ENCODE measurements at places on chromosomes 3 and 15.

GRCh38 chr15:46088486-46089445, 453.9 kb downstream of the SQOR start:
- peak; percentile 14 for DNase-seq

DNA sequence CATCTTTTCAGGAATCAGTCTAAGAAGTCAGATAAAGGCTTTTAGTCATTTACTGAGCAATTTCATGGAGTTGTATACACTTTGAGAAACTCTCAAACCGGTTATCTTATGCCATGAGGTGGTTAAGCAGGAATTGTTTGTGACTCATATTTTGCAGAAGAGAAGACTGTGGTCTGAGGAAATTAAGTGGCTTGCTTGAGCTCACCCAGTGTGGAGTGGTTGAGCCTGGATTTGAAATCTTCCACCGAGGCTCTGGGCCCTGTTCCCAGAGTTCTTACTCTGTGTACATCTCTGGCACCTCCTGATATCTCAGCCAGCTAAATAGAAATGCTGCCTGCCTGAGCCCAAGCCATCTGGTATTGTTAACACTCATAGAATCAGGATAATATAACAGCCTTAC, 37.8 kb upstream of the BCL6 start:
- DNase-seq = peak; percentile 12

DNA sequence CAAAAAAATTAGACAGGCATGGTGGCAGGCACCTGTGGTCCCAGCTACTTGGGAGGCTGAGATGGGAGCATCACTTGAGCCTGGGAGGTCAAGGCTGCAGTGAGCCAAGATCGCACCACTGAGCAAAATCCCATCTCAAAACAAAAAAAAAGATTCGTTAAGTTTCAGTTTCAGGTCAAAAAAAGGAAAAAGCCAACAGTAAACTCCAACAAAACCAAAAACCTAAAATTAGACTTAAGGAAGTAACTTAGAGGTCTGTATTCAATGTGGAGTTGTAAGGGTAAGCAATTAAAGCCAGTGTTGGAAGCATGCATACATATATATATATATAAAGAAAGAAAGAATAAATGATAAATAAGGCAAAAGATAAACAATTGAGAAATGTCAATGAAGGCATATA, 11.8 kb downstream of the KPNA1 start:
- peak; percentile 14 for DNase-seq

DNA sequence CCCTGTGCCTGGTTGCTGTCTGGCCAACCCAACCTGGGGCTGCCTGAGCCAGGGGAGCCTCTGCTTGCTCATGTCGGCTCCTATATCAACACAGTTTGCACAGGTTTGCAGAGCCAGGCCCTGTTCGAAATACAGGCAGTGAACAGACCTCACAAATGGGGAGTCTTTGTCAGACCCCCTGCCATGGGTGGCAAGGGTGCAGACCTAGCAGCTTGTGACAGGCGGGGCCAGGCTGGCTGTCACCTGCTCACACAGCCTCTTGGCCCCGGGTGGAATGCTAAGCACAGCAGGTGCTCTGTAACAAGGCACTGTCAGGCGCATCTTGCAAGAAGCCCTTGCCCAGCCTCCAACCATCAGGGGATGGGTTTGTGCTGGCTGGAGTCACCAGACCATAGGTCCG, 47.3 kb downstream of the BDH1 start:
- DNase-seq = no peak

DNA sequence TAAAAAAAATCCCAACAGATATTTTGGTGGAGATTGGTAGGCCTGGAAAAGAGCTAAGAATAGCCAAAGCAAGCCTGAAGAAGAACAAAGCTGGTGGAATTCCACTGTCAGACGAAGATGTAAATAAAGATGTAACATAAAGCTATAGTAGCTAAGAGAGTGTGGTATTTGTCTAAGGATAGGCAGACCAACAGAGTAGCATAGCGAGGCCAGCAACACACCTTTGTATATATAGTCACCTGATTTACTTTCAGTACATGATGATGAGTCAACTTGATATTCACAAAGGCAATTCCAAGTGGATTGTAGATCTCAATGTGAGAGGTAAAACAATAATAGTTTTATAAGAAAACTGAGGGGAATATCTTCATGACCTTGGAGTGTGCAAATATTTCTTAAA, 53.6 kb upstream of the SYN2 start:
- DNase-seq = no peak

DNA sequence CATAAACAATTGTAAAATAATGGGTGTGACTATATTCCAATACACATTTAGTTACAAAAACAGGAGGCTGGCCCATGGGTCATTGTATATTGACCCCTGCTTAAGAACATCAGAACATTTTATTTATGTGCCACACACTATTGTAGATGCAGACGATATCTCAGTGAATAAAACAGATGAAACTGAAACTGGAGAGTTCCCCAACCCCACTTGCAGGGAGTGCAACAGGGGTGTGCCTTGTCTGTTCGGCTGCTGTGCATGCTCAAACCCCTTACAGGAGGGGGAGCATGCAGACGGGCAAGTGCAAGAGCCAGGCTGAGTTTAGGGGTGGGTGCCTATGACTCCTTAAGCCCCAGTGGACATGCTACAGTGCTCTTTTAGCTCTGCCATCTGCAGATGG, 509.6 kb downstream of the IGSF11 start:
- no peak for DNase-seq

DNA sequence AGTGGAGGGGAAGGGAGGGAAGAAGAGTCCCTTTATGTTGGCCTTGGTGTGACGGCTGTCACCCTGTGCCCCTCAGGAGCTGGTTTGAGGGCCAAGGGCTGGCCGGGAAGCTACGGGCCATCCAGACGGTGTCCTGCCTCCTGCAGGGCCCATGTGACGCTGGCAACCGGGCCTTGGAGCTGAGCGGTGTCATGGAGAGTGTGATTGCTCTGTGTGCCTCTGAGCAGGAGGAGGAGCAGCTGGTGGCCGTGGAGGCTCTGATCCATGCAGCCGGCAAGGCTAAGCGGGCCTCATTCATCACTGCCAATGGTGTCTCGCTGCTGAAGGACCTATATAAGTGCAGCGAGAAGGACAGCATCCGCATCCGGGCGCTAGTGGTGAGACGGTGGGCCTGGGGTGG, 8.1 kb upstream of the RCCD1 start:
- DNase-seq = no peak

DNA sequence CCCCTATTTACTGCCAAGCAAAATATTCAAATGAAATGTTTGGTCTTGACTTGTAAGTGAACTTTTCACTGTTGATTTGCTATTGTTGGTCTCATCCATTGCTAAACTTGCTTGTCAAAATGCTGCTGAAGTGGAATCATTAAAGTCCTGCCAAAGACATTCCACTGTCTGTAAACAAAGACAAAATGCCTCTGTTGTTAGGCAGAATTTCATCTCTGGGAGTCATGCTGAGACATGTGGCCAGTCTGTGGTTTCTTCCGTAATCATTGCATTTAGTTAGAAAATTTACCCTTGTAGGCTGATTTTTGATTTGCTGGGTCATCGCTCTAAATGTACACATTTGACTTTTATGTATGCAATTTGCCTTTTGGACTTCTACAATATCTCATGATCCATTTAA, 577.7 kb downstream of the MECOM start:
- DNase-seq = peak; percentile 43

- no peak for DNase-seq
Observed at GRCh38 chr15:80730926-80731325, 35.8 kb downstream of the ABHD17C start.

DNA sequence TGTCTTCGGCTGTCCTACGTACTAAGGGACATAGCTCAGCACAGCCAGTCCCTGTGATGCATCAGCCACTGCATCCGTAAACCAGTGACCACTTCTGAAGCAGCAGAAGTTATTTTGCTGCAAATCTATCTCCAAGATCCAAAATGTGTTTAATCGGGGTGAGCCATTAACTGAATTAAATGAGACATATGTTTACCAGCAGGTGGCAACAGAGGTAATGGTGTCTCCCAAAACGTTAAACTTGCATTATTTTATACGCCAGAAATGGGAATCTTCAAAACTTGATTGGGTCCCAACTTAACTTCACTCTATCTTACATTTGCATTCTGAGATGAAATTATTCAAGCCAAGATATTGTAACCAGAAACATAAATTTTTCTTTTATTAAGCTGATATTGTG, 75.3 kb upstream of the BOC start:
- DNase-seq = no peak

GRCh38 chr15:81188354-81188753, 8.3 kb upstream of the IL16 start:
- no peak for DNase-seq

GRCh38 chr15:23416349-23417276, 30.4 kb downstream of the GOLGA6L2 start:
- no peak for DNase-seq

DNA sequence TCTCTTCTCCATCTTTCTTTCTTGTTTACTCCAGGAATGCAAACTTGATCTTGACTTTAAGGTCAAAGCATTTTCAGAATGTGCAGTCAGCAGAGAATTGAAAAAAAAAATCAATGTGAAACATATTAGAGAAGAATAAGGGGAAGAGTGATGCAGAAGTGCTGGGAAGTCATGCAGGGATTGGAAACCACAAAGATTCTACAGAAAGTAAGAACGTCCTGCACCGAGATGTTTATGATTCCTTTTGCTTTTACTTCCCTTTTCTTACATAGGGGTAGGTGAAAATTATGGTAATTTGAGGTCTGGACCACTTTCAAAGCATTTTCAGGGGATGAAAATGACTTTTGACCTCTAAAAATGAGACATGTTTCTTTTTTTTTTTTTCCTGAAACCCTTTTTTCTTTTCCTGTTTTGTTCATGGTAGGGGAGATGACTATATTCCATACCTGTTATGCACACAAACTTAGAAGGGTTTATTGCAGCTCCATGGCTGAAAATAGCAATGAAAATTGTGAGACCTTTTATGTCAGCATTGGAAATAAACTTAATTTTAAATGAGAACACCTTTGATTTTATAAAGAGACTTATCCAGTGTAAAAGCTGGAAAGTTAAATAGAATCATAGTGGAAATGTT, 623.5 kb upstream of the TBL1XR1 start:
- DNase-seq = no peak

- DNase-seq = no peak
Observed at GRCh38 chr15:81929557-81929956, 116.3 kb downstream of the MEX3B start.

DNA sequence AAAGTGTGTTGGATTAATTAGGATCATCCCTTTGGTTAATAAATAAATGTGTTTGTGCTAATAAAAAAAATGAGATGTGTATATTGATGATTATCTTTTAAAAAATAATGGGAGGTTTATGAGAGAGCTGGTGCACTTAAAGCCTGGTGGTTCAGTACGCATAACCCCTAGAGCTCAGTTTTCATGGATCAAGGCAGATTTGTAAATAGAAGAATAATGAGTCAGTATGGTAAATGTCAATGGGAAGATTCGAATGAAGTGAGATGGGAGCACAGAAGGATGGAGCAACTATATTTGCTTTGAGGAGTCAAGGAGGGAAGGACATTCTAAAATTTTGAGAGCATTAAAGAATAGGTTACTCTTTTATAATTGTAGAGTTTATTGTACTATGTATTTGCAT, 35.4 kb downstream of the AKAP13 start:
- DNase-seq = no peak

GRCh38 chr3:141553055-141553454, 66.2 kb downstream of the RASA2 start:
- no peak for DNase-seq

- no peak for DNase-seq
Observed at GRCh38 chr3:170062769-170063168, 25.0 kb downstream of the GPR160 start.

- DNase-seq = peak; percentile 4
Observed at GRCh38 chr3:72462595-72463011, 385.6 kb downstream of the SHQ1 start.

GRCh38 chr3:72185549-72186399, 400.8 kb upstream of the PROK2 start:
- DNase-seq = no peak

GRCh38 chr15:47932261-47932660, 188.5 kb upstream of the SLC24A5 start:
- no peak for DNase-seq

DNA sequence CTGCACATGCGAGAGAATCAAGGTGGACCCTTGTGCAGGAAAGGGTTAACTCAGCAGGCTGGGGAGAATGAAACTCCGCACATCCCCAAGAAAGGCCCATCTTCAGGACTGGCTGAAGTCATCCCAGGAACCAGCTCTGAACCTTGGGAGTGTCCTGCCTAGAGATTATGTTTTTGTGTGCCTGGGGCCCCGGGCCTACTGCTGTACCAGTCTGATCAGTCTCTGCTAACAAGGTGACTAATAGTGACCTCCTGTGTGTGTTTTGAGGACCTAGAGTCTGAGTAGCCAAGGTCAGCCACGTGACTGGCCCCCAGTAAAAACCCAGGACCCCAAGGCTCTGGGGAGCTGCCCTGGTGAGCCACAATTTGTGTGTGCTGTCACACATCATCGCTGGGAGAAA, 58.2 kb downstream of the CYFIP1 start:
- no peak for DNase-seq

DNA sequence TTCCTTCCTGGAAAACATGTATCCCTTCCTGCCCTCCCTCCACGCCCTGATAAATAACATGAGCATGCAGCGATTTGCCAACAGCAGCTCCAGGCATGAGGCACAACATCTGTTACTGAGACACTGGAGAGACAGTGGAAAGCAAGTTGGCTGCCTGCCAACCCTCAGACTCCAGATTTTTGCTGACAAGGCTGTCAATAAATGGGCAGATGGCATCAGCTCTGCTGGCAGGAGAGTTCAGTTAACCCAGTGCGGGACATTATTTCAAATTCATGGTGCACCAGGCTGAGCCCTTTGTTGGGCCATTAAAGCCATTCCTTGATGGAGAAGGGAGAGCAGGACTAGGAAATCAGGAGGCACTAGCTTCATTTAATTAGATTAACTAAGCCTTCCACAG, 293.3 kb downstream of the MEX3B start:
- peak; percentile 55 for DNase-seq

DNA sequence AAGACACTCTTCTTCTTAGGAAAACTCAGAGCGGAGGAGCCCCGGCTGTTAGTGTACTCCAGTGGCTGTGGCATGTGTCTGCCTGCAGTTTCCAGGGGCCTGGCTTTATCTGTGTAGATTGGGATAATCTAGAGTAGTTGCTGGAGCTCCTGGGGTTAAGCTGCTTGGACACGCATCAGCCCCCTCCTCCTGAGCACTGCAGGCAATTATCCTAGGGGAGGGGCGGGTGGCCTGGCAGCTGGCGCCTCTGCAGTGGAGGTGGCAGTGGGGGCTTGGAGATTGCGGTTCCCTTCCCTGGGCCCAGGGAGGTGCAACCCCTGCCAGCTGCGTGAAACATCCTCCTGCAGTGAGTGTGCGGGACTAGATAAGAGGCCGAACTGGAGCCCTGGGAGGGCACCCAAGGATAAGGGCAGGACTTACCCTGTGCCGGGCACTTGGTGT, 68.2 kb downstream of the EFCAB12 start:
- no peak for DNase-seq

DNA sequence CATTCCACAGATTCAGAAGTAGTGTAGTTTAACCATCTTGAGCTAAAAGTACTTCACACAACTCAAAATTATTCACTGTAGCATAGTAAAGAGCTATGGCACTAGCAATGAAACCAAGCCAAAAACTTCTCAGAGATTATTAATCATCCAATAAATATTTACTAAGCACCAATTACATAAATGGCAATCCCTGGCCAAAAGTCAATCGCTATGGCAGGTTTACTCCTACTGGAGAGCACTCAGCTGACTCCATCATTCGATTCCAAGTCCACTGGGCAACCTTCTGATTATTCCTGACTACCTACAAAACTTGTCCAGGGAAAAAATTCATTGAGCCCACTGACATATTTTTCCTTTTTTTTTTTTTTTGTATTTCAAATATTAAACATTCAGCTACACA, 23.9 kb downstream of the ATP13A3 start:
- DNase-seq = no peak

- no peak for DNase-seq
Observed at GRCh38 chr15:91885714-91886270, 32.3 kb downstream of the SLCO3A1 start.

- DNase-seq = no peak
Observed at GRCh38 chr15:101138913-101139880, 112.7 kb downstream of the CHSY1 start.
